ENCODE measurements at places on chromosomes 2 and 18.
A peak's percentile ranks its signal among the peaks of the same experiment; 100 is the strongest.

GRCh38 chr2:159797543-159798375, at the start of gene CD302:
TSS of gene CD302 (minus strand) at chr2:159798208. CDS start at chr2:159798198, 10 bp downstream.
- peak; percentile 24 for DNase-seq

DNA sequence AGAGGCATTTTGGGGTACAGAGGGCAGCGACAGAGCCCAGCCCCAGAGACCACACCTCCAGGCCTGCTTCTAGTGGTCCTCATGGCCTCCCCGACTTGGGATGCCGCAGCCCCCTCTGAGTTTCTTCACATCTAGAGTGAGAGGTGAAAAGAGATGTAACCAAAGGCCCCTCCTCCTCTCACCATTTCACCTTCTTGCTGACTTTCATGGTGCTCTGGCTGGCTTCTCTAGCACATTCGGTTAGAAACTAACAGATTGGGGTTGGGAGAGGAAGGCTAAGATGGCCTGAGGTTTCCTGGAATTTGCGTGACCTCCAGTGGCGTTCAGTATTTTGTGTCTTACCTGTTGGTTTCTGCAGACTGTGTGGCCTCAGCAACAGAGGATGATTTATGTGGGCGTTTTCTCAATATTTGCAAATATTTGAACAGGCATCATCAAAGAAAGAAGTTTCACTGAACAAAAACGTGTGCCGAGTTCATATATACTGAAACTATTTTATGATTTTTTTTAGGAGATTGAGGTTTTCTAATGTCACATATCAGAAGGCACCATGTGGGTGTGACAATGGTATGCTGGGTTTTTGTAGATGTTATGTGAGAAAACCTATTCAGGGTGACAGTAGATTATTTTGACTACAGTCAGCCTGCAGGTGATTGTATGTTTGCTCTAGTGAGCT, 69.9 kb upstream of the BCL2L11 start:
- no peak for DNase-seq

- DNase-seq: peak; percentile 40
These were observed 19.5 kb downstream of the WIPF1 start for GRCh38 chr2:174577967-174578589.

DNA sequence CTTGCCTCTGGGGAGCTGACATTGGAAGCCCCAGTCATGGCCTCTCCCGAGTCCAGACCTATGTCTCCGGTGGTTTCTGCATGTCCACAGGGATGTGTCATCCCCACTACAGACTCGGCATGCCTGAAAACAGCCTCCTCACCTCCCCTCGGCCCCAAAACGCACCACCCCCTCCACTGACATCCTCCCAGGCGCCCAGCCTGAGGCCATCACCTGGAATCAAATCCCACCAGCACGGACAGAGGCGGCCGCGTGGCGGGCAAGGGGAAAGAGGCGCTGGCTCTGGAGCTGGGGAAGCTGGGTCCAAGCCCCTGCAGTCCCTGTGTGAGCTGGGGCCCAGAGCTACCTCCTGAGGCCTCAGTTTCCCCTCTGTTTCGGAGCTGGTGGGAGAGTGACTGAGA, 69.9 kb upstream of the SMAD7 start:
- no peak for DNase-seq

- DNase-seq: no peak
These were observed 596.6 kb downstream of the PLCL1 start for GRCh38 chr2:198400999-198401398.

GRCh38 chr2:27916293-27916995, 25.9 kb downstream of the BABAM2 start:
- no peak for DNase-seq

GRCh38 chr2:219107758-219108157, 47.0 kb upstream of the IHH start:
- DNase-seq: no peak

DNA sequence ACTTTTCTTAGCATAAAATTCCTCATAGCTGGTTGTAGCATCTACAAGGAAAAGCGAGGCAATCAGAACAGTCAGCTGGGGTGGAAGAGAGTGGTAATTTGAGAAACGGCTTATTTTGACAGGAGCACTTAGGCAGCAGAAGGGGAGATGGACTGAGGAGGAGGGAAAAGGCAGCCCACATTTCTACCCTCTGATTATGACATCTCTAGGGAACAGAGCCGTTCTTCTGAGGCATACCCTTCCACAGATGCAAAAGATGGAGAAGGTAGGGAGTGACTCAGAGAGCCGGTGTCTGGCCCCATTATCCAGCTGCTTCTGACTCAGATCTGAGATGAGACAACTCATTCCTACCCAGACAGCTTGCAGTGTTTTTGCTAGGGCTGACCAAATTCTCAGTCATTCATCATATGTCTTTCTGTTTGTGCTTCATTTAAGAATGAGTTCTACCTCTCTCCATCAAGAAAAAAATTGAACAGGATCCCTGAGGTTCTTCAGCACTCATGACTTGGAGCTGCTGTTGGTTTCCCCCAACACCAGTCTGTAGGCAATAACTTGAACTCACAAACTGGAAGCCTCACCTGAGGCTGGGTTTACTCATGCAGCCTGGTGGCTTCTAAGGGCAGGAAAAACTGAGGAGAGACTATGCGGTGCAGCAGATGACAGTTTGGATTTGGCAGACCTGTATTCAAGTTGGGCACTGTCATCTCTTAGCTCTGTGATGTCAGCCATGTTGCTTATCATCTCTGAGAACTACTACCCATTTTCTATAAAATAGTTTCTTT, 15.9 kb upstream of the SEC11C start:
- DNase-seq: no peak

- no peak for DNase-seq
These were observed 49.8 kb downstream of the GLS start for GRCh38 chr2:190930411-190930810.

- DNase-seq: no peak
These were observed 16.3 kb downstream of the CAPN14 start for GRCh38 chr2:31200972-31201371.

GRCh38 chr2:130918393-130918792, 81.7 kb downstream of the ARHGEF4 start:
- no peak for DNase-seq

DNA sequence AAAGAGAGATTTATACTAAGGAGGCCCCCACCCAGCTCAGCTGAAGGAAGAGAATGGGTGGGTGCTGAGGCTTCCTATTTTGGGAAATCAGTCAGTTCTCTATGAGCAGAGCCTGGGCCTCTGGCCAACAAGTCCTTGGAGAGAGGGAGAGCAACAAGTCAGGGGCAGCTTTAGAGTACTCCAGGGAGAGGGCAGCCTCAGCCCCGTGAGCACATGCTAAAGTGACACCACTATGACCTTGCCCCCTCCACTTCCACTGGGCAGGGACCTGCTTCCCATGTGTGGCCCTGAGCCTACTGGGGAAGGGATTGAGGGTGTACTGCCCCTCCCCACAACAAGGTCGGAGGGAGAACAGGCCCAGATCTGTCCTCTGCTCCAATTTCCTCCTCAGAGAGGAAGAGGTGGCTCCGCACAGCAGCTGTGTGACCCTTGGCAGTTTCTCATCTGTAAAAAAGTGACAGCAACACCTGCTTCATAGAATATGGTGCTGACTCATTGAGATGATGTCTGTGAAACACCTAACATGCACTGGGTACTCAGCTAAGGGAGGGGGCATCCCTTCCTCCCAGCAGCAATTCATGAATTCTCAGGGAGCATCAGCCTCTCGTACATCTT, 72.9 kb downstream of the CLHC1 start:
- no peak for DNase-seq

DNA sequence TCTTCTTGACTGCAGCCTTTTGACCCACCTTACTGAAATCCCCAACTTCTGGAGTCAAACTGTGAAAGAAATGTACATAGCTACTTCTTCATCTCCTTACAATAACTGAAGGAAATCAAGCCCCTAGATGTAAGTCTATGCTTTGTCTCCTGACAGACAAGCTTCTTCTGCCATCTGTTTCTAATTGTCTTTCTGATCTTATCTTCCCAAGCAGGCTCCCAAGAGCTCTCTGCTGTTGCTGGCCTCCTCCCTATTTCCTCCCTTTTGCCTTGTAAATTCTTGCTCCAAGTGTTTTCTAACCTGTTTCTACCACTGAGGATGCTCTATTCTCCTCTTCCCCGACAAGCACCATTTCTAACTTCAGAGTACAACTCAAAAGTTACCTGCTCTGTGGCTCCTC, 77.4 kb upstream of the OSR1 start:
- no peak for DNase-seq

DNA sequence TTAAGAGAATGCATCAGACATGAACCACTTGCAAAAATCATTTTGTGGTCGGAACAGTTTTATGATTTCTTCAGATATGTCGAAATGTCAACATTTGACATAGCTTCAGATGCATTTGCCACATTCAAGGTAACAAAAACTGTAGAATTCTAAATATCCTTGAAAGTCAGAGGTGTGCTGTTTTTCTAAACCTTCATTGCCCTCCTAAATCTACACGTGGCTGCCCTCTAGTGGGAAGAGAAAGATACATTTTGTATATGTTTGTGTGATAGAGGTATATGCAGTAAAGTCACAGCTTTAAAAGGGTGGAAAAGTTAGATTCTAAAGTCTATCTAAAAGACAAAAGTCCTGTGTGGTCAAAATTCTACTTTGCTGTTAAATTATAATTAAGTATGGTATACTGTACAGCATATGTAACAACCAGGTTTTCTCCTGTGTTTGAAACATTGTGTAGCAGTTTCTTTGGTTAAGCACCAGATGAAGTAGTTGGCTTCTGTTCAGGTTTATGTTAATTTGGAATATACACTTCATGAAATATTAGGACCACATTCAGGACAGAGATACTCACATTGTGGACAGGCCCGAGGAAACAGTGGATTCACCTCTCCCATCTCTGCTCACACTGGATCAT, 65.9 kb upstream of the ITM2C start:
- no peak for DNase-seq

DNA sequence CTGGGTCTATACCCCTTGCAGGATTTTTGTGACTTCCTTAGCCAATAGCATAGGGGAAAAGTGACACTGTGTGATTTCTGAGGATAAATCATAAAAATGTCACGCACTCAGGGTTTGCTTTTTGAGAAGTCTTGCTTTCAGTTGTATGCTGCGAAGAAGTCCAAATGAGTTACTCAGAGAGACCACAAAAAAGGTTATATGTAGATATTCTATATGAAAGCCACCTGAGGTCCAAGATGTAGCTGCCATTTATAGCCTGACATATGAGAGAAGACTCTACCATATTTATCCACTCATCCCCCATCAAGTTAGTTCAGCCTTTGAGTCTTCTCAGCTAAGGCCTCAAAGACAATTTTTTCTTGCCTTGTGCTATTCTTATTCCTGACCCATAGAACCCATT, 488.3 kb upstream of the MAP2 start:
- no peak for DNase-seq

DNA sequence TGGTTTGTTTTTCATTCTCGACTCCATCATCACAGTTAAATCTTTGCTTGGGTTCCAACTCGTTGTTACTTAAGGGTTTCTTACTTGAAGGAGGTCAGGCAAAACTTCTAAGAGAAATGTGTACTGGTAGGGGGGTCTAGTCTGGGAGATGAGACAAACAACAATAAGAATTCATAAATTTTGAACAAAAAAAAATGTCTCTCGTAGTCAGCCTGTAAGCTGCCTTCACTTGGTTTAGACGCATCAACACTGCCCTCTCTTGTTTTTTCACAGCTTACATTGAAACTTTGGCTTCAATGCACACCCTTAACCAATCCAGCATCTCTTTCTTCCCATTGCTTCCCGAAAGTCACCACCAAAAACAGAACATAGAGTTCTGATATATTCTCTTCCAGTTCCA, 576.4 kb upstream of the PIK3C3 start:
- DNase-seq: no peak

GRCh38 chr2:220346919-220347318, 719.5 kb downstream of the SLC4A3 start:
- no peak for DNase-seq

GRCh38 chr2:218873359-218874194, 7.1 kb upstream of the WNT10A start:
- no peak for DNase-seq

DNA sequence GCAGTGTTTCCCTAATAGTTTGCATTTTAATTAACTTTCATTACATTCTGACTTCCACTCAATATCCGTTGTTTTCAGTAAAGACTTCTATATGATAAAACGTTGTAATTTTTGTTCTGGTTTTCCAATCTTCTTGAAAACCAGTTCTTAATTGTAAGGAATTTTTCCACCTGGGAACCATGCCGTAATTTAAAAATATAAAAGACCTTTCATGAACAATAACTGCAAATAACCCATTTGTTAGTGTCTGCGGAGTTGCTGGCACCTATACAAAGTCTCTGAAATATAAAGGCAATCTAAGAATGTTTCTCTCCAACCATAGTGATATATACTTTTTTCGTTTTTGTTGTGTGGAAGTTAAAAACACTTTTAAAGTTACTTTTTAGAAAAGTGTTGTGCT, 7.7 kb upstream of the SATB2 start:
- DNase-seq: no peak

DNA sequence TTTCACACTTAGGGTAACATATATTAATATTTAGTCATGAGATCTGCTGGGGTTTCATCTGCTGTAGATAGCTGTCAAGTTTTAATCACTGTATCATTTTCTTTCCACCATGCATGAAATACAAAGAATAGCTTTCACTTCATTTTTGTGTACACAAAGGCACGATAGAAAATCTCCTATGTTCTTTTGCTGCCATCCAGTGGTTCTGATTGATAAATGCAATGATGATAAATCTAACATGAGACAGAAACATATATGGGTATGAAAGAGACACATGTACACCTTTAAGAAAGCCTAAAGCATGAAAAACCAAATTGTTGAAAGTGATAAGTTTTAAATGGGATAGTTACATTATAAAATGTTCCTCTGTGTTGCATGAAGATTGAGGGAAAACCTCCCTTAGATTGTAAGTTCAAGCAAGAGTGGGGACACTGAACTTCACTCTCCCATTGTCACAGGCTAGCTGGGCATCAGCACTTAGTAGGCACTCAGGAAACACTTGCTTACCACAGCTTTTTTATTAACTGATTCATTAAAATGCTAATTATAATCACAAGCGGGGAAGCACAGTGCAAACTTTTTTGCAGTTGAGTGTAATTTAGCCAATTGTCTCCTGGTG, 31.2 kb downstream of the C1D start:
- no peak for DNase-seq

GRCh38 chr2:162062559-162062958, 11.5 kb downstream of the DPP4 start:
- no peak for DNase-seq
